ENCODE measurements at places on chromosomes 11 and 22.

GRCh38 chr22:45129703-45130524 is 33.8 kb upstream of the NUP50 start:
- no peak for DNase-seq

DNA sequence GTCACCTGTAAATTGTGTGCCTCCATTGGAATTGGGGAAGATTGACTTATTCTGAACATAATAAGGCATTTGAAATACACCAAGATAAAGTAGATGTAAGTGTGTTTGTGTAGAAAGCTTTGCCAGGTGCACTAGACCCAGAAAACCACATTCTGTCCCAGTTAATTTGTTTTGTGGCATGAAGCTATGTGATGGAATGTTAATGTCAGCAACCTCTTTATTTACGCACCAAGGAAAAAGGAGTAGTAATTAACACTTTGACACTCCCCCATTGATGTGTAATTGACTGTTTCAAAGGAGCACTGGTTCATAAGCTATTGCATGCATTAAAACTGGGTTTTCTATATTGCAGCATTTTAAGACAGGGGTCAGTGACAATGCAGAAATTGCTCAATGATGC is 14.3 kb downstream of the EIF3M start:
- no peak for DNase-seq

- DNase-seq, result no peak
These were observed 75.0 kb upstream of the TENM4 start for GRCh38 chr11:79515781-79516180.

DNA sequence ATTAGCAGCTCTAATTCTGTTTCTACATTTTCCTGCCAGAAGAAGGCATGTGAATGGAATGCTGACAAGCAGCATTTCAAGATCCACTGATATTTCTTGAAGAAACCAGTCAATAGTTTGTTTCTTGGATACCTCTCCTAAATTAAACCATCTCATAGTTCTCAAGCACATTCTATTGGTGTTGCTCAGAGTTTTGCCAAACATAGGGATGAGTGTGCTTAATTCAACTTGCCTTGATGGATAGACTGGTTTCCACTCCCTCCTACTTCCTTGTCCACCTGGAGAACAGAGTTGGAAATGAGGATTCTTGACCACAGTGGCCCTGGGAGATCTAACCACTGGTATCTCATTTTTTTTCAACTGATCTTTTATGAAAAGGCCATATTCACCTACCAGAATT is 29.8 kb upstream of the DDX10 start:
- no peak for DNase-seq
